HS-5 (cell line): ENCODE measurements at places on chromosomes 6 and 20.

GRCh38 chr20:51237278-51237677 lies 214.4 kb upstream of the KCNG1 start:
- DNase-seq: no peak

GRCh38 chr20:21505161-21505809 lies 8.6 kb downstream of the NKX2-2 start:
- DNase-seq: peak; percentile 28

GRCh38 chr20:986733-987355 lies 15.3 kb downstream of the RSPO4 start:
- no peak for DNase-seq

DNA sequence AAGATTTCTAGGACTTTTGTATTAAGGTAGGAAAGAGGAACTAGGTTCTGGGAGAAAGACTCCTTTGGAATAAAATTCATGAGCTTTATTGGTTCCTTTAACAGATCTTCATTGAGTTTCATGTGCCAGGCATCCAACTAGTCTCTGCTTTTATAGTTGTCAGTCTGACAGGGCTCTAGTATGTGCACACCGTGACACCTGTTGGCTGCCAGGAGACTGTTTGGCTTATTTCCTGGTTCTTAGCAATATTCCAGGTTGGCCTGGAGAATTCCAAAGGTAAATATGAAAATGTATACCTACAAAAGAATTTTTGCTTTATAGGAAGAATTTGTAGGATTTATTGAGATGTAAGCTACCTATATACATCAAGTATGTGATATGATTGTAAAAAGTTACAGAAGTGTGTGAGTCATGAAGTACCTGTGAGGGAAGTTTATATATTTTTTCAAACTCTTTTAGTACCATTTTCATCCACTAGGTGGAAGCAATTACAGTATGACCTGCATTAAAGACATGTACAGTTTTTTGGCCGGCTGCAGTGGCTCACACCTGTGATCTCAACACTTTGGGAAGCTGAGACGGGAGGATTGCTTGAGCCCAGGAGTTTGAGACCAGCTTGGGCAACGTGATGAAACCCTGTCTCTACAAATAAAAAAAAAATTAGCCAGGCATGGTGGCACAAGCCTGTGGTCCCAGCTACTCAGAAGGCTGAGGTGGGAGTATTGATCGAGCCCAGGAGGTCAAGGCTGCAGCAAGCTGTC lies 35.2 kb downstream of the NDUFAF5 start:
- DNase-seq: peak; percentile 30

GRCh38 chr6:139402876-139403386 lies 28.5 kb upstream of the CITED2 start:
- no peak for DNase-seq

- no peak for DNase-seq
Measured at GRCh38 chr6:43254138-43254817, 11.0 kb downstream of the TTBK1 start.

- no peak for DNase-seq
Measured at GRCh38 chr20:18665135-18665534, 77.3 kb downstream of the DTD1 start.
